ENCODE measurements at places on chromosomes 16 and 17.

- DNase-seq = no peak
Observed at GRCh38 chr16:28820016-28820415, 2.8 kb upstream of the ATXN2L start.

DNA sequence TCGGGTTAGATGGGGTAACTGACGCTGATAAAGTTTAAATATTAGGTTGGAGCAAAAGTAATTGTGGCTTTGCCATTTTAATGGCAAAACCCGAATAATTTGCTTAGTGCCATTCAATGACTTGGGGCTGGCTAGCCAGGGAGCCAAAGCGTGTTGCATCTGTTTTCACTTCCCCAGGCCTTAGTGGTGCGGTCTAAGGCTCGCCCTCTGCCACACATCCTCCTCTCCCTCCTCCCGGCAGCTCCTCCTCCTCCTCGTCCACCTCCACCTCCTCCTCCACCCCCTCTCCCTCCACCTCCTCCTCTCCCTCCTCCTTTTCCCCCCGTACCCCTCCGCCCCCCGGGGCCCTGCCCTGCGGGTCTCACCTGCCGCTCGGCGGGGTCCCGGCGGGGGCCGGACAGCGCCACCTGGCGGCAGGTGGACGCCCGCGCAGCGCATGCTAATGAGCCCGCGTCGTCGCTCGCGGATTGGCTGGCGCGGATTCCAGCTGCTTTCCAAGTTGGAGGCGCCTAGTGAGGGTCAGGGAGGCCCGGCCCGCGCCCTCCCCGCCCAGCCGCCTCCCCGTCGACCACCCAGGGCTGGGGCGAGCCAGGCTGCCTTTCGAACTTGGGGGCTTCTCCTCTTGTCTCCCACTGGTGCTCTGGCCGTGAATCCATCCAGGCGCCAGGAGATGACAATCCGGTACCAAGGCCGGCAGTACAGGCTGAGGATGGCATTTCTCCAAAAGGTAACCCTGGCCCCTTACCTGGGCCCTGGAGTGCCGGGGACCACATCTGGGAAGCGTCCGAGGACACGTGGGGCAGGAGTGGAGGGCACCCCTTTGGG is 36.6 kb upstream of the RGS9 start:
- peak; percentile 73 for DNase-seq

DNA sequence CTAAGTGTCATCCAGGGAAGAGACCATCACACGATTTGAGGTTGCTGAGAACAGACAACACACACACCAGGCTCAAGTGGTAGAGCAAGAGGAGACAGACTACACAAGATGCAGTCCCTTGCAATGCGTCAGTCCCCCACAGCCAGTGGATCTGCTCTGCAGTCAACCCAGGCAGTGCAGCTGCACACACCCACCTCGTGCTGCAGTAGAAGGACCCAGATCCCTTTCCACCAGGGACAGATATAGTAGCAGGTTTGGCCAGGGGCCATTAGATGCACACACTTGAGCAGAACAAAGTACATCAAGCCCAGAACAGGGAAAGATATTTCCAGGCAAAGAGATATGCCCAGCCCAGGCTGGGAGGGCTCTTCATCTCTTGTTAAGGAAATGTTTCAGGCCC is 112.9 kb downstream of the GRIN2A start:
- no peak for DNase-seq

DNA sequence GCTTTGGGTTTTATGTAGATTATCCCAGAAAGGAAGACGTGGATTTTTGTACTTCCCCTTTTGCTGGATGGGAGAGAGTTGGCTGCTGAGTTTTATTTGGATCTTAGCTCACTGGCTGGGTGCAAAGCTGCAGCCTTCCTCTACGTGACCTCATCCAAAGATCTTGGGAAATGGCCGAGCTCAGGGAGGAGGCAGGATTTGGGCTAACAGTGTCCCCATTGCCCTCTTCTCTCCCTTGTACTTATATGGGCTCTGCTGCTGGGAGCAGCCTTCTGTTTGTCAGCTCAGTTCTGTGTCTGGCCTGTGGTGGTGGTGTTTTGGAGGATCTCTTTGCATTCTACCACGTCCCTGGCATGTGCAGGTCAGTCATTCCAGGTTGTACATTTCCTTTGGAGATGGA is 2.0 kb downstream of the AOC3 start:
- no peak for DNase-seq

- no peak for DNase-seq
Observed at GRCh38 chr16:27618606-27619327, 68.8 kb downstream of the KATNIP start.

- no peak for DNase-seq
Observed at GRCh38 chr16:74264811-74265210, 31.8 kb upstream of the PSMD7 start.

DNA sequence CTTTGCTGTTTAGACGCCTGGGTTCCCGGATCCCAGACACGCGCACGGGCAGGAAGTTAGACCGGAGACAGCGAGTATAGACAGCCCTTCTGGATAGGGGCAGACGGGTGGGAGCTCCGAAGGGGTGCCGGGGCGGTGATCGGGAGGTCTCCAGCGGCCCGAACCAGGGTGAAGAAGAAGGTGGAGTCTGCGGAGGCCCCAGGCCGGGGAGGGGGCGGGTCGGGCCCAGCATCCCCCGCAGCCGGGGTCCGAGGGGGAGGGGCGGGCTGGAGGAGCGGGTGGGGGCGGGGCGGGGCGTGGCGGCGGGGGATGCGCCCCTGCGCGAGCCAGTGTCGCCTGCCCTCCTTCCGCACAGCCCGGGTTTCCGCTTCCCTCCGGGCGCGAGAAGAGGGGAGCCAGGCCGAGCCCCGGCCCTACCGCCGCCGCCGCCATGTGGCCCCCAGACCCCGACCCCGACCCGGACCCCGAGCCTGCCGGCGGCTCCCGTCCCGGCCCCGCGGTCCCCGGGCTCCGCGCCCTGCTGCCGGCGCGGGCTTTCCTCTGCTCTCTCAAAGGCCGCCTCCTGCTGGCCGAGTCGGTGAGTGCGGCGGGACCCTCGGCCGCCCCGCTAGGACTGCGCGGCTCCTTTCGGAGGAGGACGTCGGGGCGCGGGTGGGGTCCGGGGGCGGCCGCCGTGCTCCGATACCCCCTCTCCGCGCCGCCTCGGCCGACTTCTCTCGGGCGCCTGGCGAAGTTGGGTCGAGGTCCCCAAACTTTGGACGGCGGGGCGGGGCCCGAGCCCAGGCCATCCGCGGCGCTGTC is at the start of gene CMTM3:
CMTM3 (plus strand) TSS at position 329 of the 801 bp plus-strand sequence; CDS start at position 431, 102 bp downstream.
- DNase-seq = peak; percentile 58

DNA sequence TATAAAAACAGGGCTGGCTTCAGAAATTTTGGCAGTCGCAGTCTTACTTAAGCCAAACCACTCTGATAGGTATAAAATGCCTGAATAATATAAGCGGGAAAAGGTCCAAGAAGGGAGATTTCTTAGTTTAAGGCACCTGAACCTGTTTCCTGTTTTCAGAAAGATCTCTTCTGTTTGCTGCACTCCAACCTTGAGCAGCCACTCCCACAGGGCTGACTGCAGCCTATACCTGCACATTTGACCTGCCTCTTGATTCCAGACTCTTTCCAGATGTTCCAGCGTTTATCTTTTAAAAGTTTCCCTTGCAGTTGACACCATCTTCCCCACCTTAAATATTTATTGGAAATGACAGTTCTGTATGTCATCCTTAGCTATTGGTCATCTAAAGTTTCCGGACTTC is 132.2 kb downstream of the SKAP1 start:
- DNase-seq = no peak

DNA sequence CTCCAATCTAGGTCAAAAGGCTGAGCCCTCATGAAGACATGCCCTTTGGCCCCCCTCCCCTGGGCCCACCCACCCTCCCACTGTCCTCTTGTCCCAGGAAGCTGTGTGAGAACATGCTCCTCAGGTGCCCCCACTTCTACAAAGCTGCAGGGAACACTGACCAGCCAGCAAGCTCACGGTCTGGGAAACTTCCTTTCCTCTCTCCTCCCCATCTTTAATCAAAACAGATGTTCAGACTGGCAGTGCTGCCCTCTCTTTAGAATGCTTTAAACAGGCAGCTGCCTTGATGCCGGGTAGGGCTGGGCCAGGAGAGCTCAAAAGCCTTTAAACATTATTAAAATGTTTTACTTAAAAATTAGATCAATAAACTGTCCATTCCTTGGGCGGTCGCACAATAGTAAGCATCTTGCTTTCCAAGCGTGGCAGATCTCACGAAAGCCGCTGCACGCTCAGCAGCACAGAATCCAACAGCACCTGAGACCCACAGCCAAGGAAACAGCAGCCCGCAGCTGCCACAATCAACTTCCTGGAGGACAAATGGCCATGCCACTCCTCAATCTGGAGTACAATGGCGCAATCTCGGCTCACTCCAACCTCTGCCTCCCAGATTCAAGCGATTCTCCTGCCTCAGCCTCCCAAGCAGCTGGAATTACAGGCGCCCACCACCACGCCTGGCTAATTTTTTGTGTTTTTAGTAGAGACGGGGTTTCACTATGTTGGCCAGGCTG is 399.2 kb downstream of the SLC39A11 start:
- no peak for DNase-seq

GRCh38 chr17:1298606-1299005 is 19.1 kb downstream of the TRARG1 start:
- no peak for DNase-seq

- DNase-seq = no peak
Observed at GRCh38 chr17:48645639-48646182, 19.6 kb upstream of the HOXB9 start.

GRCh38 chr16:68492543-68493411 is 44.5 kb upstream of the SMPD3 start:
- DNase-seq = no peak

DNA sequence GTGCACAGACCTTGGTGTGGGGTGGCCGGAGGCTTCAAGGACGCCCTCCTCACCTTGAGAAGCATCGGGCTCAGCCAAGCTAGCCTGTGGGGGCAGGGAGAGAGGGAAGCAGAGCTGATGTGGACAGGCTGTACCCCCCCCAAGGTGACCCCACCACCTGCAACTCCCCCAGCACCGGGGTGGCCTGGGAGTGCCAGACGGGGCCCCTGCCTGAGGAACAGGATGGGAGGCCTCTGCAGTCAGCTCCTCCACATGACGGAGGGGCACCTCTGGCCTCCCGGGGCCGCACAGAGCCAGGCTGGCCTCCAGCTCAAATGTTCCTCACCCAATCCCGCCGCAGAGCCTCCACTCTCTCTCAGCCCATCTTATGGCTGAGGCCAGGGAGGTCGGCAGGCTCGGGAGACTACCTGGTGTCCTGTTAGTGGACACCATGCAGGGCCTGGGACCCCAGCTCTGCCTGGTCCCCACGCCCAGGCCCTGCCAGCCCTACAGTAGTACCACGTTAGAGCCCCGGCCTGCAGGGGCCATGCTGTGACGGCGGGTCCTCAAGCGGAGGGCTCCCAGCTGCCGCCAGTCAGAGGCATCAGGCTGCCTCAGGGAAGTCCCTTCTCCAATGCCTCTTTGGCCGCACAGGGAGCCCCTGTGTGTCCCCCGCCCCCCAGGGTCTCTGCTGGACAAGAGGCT is 19.4 kb upstream of the SLC38A10 start:
- DNase-seq = no peak

GRCh38 chr16:15796885-15797284 is 59.9 kb downstream of the MYH11 start:
- no peak for DNase-seq

Data from stimulated activated CD8-positive, alpha-beta memory T cell treated with anti-CD3 and anti-CD28 coated beads, Interleukin-15, amount 100 ng/mL, for 24 hours (primary cell).